ENCODE measurements at places on chromosomes 6 and 20. TPM values are rescaled to one million over a fixed set of nuclear protein-coding genes. Genes with fewer than 3 reads are reported as not detected.

MUC21 gene
- total RNA-seq: not detected

RCAN2 gene
- total RNA-seq: 0.21 TPM

MAN1A1 gene
- total RNA-seq: 43.7 TPM

NUP153 gene
- 108 TPM for total RNA-seq

DNA sequence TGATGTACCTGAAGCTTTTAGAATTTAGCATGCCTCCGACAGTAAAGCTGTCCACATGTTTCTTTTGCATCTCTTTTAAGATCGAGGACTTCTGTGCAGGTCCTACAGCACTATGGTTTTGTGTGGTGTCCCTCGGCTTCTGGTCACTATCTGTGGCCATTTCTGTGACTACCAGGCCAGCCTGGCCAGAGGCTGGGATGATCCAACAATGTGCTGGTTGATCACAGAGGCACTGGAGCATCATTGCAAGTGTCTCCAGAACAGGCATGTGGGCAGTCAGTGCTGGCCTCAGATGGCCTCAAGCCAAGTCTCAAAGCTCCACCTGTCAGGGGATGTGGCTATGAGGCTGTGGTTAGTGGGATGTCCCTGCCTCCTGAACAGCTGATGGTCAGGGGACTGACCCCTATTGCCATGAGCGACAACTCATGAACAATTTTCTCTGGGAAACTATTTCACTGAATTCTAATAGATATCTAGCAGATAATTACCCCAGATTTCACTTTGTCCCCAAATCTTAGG, 136.6 kb downstream of the SYNDIG1 start:
- no peaks in the 10 kb centered on the region for H3K36me3 ChIP-seq
- no peak for DNase-seq
- H3K27me3 ChIP-seq: no peaks in the 10 kb centered on the region
- H3K4me1 ChIP-seq: no peaks in the 10 kb centered on the region

DNA sequence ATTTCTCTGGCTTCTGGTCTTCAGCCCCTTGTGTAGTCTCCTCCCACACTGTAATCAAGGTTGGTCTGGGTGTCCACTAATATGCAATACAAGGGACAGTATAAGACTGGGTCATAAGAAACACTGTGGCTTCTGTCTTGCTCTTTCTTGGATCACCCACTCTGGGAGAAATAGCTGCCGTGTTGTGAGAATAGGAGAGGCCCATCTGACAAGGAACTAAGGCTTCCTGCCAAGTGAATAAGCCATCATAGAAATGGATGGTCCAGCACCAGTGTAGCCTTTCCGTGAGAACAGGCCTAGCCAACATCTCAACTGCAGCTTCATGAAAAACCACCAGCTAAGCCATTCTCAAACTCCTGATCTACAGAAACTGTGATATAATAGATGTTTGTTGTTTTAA, 23.3 kb downstream of the BAG2 start:
- H3K4me1 ChIP-seq: no peaks in the 10 kb centered on the region
- H3K36me3 ChIP-seq: peaks cover 6% of the 10 kb centered on the region
- H3K27me3 ChIP-seq: no peaks in the 10 kb centered on the region

- DNase-seq: no peak
- no peaks in the 10 kb centered on the region for H3K36me3 ChIP-seq
- no peak overlapping the region for H3K4me3 ChIP-seq
- H3K27ac ChIP-seq: no peak overlapping the region
- H3K27me3 ChIP-seq: no peaks in the 10 kb centered on the region
These were observed 78.3 kb upstream of the TIAM2 start for GRCh38 chr6:154916857-154917256.

- DNase-seq: no peak
- peak overlapping the region; percentile 91 for H3K27ac ChIP-seq
- peaks cover 32% of the 10 kb centered on the region for H3K4me1 ChIP-seq
These were observed 595 bp upstream of the SRF start for GRCh38 chr6:43170417-43170930.

DNA sequence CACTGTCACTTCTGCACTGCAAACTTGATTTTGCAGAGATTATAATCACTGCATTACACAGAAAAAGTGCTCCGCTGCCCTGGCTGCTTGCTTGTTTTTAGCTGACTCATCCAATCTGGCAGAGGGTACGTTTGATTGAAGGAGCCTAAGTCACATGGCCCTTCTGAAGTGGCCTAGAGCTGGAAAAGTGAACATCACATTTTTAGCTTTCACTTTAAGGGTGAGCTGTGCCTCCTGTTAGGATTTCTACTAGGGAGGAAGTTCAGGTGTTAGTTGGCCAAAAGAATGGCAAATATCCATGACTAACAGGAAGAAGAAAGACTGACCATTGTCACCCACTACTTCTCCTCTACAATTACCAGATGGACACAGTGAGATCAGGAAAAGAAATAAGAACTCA, 889.1 kb upstream of the MAP3K7 start:
- no peak overlapping the region for H3K4me3 ChIP-seq
- no peaks in the 10 kb centered on the region for H3K36me3 ChIP-seq
- no peak for DNase-seq

All from activated CD4-positive, alpha-beta T cell treated with anti-CD3 and anti-CD28 coated beads, Interleukin-2, amount 10 ng/mL, durations not matched to agents 24 days and 14 days (primary cell).